SK-N-SH treated with all-trans-retinoic acid at 6 μM for 48 hours (cell line): ENCODE measurements at places on chromosomes 2 and 18.

DNA sequence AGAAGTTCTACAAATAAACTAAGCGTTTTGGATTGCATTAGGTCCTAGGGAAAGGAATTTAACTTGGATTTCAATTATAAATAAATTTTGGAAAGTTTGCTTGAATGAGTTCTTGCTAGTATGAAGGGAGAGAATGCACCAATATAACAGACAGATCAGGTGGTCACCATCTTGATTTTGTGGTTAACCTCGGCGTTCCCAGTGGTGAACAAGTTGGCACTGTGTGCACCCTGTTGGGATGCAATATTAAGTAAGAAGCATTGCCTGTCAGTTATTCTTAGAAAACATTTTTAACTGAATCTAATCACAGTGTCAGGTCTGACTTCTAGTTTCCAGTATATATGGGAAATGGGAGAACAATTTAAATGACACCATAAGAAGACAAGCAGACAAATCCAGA, 673.4 kb downstream of the SLC4A3 start:
- peak; percentile 25; the same call in 1 of the 3 replicates for ATAC-seq

- no peak for ATAC-seq
These were observed 84.2 kb downstream of the LRRFIP1 start for GRCh38 chr2:237711458-237712150.

- ATAC-seq, result peak; percentile 80
These were observed 968 bp upstream of the RALBP1 start for GRCh38 chr18:9474108-9474982.

DNA sequence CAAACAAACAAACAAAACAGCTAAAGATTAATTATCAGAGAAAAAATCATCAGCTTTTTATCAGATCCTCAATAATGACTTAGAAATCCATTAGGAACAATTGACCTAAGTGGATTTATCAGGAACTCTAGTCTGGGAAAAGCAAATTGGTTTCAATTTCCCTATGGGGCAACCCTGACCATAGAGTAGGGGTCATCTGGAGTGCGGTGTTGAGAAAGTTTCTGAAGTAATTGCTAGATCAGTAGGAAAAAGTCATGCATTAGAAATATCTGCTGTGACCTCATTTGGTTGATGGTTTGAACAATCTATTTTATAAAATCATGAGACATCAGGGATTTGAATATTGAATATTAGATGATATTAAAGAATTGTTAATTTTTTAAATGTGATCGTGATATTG, 507.9 kb downstream of the TXNL1 start:
- ATAC-seq, result no peak

- ATAC-seq, result no peak
These were observed 57.5 kb downstream of the PIAS2 start for GRCh38 chr18:46859855-46860254.

GRCh38 chr18:70373042-70373519, 84.2 kb downstream of the SOCS6 start:
- ATAC-seq, result peak; percentile 72

GRCh38 chr2:80461505-80462197, 157.1 kb upstream of the LRRTM1 start:
- no peak for ATAC-seq

DNA sequence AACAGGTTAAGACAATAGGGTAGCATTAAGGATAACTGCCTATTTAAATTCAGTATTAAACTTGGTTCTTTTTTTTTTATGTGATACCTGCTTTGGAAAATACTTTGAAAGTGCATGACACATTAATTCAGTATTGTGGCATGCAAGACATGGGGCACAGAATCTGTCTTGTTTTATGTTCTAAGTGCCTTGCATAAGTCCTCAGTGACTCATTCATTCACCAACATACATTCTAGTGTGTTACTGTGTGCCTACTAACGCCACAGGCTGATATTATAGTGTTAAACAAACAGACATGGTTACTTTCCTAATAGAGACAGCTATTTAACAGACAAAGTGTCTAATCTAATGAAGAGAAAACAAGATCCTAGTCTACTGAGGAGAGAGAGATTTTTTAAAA, 91.7 kb downstream of the GCA start:
- no peak for ATAC-seq

- ATAC-seq, result no peak
These were observed 46.6 kb upstream of the AGAP1 start for GRCh38 chr2:235447210-235447609.

DNA sequence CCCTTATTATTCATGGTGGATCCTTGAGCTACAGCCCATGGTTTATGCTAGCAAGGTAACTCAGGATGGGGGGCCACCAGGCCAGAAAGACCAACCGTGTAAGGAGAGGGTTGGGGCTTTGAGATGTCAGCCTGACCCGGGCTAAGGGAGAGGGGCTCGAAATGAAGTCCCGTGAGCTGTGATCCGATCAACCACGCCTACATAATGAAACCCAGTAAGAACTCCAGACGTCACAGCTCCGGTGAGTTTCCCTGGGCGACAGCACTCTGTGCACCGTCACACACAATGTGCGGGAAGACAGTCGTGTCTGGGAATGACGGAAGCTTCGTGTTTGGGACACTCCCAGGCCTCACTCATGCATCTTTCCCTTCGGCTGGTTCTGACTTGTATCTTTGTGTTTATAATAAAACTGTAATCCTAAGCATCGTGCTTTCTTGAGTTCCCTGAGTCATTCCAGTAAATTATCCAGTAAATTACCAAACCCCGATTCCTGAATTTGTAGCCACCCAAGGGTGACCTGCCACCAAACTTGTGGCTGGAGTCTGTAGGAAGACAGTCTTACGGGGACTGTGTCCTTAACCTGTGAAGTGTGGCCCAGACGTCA, 44.2 kb downstream of the CYP27C1 start:
- ATAC-seq, result no peak

DNA sequence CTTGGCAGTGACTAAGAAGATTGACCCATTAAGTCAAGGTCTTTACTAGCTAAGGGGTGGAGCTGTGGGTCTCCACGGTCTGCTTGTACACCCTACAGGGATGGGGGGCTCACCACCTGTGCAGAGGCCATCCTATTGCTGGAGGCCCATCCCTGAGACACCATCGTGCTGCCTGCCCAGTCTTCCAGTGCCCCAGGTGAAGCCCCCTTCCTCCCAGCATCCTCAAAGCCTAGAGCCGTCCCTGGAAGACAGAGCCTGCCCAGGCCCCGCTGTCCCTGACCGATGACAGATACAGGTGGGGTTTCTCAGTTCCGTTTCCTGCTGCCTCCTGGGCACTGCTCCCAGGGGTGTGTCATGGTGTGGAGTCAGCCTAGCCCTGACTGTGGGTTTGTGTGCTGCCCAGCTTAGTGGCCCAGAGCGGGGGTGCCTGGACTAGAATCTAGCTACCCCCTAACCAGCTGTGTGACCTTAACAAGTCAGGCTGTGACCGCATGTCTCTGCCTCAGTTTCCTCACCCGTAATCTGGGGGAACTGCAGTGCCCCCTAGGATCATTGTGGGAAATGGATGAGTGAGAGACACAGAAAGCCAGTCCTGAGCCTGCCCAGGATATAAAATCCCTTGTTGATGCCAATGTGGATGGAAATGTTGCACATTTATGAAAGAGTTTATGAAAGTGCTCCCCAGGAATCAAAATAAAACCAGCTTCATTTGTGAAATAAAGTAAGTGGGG, 2.0 kb downstream of the OTOS start:
- no peak for ATAC-seq

DNA sequence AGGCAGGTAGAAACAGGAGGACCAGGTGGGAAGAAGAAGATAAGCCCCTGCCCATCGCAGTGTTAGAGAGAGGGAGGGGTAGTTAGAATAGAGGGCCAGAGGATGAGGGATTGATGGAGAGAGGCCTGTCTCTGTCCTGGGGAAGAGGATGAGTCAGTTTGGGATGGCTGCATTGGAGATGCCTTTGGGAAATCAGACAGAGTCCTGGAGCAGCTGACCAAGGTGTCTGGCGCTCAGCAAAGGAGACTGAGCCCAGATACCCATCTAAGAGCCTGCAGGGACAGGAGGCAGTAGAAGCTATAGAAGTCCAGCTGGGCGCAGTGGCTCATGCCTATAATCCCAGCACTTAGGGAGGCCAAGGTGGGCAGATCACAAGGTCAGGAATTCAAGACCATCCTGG, 177.8 kb upstream of the HAAO start:
- ATAC-seq, result peak; percentile 12; the same call in 2 of the 3 replicates

- no peak for ATAC-seq
These were observed 16.3 kb upstream of the GAL3ST2 start for GRCh38 chr2:241760301-241760771.

GRCh38 chr2:113173542-113174375, at the start of gene PSD4:
TSS of gene PSD4 (plus strand) at chr2:113173971. CDS start at chr2:113182457, 8,486 bp downstream.
- no peak for ATAC-seq
